ENCODE measurements at places on chromosomes 12 and 14.
A peak's percentile ranks its signal among the peaks of the same experiment; 100 is the strongest.

DNA sequence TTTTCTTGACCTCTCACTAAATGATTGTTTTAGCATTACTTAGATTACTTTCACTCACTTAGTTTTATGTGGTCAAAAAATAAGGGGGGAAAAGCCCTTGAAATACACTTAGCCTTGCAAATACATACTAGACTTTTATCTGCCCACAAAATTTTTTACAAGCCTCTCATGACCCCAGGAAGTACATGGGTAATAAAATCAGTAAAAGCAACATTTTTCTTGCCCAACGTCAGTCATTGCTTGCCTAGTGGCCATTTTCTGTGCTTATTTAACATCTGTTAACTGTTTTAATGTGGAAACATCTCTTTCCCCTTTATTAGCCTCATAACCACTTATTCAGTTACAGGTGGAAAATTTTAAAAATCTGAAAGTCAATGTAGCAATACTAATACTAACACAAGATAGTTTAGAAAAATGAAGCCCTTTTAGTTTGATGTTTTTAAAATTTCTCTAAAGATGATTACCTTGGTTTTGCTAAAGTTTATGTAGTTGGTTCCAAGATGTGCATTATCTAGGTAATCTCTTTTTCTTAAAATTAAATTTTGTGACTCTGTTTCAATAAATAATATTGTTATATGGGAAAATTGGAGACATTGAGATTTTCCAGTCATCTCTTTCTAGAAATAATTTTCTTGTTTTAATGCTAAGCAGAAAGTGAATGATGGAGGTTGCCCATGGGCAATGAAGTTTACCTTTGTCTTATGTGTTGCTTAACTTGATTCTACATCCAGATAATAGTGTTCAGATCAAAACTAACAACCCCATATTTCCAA, 175.5 kb downstream of the TMTC2 start:
- DNase-seq, result no peak

- no peak for DNase-seq
These were observed 357.1 kb upstream of the PDE3A start for GRCh38 chr12:20011200-20011599.

DNA sequence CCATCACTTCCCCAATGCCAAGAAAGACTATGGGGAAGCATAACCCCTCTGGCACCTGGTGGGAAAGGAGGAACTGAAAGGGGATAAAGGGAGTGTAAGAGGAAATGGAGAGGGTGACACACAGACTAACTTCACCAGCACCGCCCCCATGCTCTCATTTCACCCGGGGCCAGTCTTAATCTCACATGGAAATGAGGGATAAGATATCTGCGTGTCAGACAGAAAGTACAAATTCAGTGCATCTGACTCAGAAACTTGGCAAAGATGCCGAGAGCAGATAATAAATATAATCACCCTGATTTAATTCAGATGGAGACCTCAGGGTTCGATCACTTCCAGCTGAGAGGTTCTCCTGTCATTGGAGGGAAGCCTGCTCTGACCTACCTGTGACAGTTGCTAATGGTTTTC, 191.6 kb downstream of the DUSP6 start:
- no peak for DNase-seq

DNA sequence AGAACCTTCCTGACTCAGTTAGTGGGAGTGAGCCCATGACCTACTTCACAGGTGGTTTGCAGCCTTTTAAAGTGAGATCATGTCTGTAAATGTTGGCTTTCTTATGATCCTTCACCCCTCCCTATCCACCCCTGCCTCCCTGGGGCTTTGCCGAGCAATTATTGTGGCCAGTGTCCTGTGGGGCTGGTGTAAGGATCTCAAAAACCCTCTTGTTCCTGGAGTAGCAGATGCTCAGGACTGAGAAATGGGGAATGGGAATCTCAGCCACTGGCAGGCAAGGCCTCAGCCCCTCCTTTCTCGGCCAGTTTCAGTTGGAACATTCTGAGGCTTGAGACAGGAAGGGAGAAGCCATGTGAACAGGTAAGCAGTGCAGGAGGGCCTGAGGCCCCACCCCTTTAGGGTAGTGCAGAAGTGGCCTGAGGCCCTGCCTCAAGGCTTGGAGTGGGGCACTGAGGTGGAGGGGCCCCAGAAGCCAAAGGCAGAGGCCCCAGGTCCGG, 53.8 kb downstream of the PLEKHG3 start:
- no peak for DNase-seq

- DNase-seq, result no peak
These were observed 218.8 kb downstream of the KITLG start for GRCh38 chr12:88361493-88361892.

DNA sequence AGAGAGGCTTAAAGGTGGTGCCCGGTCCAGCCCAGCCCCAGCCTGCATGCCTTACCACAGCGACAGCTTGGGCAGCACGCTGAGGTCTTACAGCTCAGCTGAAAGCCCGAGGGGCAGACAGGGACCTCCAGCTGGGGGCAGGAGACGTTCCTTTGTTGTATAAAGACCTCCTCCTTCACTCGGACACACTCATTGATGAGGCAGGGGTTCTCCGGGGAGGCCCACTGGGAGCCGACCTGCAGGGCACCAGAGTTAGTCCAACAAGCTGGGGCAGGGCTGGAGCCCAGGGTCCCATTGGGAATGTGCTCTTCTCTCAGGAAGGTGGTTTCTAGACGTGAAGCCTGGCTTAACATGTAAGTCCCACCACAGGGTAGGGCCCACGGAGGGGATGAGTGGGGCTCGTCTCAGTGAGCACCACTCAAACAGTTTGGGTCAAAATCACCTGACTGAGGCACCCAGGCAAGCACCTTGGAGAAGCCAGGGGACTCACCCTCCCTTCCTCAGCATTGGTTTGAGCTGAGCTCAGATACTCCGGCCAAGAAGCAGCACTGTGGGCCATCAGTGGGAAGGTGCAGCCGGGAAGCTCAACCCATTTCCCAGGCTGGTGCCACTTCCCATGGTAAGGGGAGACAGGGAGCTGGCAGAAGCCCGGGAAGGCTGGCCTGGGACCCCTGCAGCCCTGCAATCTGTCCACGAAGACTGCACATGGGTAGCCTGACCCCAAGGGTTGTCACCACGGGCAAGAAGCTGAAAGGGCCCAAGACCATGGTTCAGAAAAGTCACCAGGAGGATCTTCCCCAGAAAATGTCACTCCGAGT, 24.3 kb upstream of the ANO2 start:
- no peak for DNase-seq

- DNase-seq, result no peak
These were observed 190.7 kb downstream of the DUSP6 start for GRCh38 chr12:89161557-89161956.

GRCh38 chr12:132364348-132364902, 35.0 kb upstream of the GALNT9 start:
- no peak for DNase-seq

DNA sequence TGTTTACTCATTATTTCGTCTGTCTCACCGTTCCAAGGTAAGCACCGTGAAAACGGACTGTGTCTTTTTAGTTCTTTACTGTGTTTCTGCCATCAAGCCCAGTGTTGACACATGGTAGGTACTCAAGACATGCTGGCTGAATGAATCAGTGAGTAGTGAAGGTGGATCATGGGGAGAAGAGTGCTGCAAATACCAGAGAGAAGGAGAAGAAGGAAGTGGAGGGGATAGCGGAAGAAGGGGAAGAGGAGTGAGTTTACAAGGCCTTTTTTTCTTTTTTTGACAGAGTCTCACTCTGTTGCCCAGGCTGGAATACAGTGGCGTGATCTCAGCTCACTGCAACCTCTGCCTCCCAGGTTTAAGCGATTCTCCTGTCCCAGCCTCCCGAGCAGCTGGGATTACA, 54.6 kb downstream of the ETV6 start:
- DNase-seq, result no peak

DNA sequence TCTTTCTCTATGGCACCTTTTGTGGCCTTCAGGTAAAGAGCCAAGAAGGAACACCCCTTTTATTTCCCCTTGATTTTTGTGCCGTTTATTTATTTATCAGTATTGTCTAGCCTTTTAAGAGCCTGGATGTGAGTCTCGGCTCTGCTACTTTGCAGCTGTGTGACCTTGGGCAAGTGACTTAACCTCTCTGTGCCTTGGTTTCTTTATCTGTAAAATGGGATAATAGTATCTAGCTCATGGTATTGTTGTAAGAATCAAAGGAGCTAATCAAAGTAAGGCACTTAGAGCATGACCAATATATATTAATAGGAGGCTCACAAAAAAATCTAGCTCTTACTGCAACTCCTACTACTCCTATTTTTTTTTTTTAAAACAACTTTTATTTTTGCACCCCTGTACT, 179.7 kb downstream of the CHST11 start:
- no peak for DNase-seq

- DNase-seq, result peak; percentile 39
These were observed 50.6 kb downstream of the LRCOL1 start for GRCh38 chr12:132559652-132560363.

DNA sequence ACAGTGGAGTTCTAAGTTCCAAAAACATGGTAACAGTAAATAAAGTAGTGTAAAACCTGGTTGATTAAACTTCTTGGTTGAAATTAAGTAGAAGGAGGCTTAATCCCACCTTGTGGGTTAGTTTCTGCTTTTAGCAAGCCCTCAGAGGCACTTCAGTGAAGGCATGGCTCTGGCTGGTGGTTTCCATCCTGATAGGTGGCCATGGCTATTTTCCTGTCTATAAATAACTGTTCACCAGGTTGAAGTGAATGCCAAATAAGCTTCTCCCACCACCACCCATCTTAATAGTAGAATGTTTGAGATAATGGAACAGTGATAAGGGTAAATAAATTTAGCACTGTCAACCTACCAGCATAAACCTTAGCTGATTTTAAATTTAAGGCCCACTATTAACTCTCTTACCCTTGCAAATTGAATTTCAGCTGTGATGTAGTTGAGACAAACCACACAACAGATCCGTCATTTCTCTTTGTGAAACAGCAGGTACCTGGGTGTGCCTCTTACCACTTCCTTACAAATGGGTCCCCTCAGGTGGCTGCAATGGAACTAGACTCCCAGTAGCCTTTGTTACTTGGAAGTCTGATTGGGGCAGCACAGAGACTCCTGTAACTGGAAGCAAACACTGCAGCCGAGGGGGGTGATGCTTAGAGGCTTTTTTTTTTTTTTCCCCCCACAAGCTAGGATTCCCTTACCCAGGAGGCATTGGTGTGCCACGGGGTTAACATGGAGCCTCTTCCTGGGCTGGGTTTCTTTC, 41.4 kb downstream of the DAAM1 start:
- no peak for DNase-seq

- DNase-seq, result no peak
These were observed 104.1 kb downstream of the EPS8 start for GRCh38 chr12:15684896-15685658.

DNA sequence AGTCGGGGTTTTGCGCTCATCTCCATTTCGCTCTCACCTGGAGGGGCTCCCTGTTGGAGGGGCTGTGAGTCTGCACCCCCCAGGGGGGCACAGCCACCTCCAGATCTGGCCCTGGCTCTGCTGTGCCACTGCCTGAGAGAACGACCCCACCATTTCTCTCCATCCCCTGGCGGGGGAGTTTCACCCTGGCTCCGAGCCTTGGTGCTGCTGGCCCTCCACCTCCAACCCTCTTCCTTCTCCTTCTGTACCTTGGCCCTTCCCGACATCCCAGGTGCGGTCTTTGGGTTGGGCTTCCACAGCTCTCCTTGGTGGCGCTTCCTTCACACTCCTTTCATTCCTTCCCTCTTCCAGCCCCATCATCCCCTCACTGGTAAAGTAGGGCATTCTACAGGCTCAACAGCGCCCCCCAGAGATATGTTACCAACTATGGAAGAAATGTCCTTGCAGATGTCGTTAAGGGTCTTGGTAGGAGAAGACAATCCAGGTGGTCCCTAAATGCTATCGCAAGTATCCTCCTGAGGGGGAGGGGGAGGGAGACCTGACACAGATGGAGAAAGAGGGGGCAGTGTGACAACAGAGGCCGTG, 16.3 kb downstream of the SERPINA1 start:
- DNase-seq, result no peak

- DNase-seq, result no peak
These were observed 10.6 kb downstream of the METAP2 start for GRCh38 chr12:95484524-95484923.

GRCh38 chr12:109266106-109266879, 42.8 kb downstream of the FOXN4 start:
- no peak for DNase-seq

DNA sequence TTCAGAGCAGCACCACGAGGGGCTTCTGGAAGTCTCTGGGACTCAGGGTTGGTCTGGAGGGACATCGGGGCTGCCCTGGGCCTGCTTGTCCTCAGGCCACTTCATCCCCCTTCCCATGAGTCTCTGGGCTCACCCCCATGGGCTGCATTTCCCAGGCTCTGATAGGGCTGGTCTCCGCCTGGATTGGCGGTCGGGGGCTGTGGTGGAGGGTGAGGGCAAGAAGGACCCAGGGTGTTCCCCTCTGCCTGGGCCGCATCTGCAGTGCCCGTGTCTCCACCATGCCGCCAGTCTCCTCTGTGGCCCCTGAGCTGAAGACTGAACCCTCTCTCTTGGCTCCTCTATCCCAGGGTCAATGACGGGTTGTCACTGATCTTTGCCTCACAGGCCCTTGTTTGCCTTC, 242.1 kb downstream of the ADGRD1 start:
- no peak for DNase-seq

DNA sequence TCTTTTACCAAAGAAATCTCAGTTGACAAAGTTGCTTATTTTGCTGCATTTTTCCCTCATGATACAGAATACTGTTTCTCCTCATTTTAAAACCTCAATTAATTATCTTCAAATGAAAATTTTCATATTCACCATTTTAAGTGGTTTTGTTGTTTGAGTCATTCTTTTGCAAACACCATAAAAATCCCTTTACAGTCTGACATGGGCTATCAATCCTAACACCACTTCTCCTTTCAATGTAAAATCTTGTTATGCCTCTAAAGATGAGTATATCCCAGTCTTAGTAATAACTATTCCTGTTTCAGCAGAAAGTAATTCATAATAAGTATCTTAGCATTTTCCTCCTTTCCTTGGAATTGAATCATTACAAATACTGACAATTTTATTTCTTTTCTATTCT, 192.2 kb downstream of the SYT1 start:
- DNase-seq, result no peak

DNA sequence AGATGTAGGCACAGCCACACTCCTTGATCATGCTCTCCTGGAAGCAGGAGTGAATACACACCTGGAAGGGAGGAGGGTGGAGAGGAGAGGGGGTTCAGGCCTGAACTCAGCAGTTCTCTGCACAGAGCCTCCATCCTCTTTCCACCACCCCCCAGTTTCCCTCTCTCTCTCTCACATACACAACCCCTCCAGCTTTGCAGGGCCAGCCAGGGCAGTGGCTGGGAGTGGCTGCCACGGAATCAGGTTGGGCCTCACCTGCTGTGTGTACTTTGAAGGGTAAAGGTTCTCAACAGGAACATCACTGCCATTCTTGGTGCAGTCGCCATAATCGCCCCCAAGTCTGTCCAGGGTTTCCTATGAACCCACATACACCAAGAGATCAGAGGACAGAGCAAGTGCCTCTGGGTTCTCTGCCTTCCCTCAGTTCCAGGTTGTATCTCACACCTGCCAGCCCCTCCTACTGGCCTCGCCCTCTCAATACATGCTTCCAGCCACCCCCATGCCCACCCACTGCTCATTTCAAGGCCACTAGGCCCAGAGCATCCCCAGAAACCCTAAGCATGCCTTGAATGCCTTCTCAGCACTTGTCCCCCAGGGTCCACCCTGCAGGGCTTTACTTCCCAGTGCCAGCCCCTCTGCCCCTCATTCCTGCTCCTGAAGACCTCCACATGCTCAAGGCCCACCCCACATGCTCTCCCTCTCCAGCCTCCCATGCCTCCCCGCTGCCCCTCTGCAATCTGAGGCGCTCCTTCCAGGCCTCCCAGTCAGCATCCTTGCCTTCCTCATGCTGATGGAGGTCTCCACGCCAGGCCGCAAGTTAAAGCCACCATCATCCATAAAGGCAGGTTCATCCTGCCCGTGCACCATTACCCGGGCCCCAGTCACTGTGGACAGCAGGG, 12.9 kb upstream of the TNFRSF1A start:
- no peak for DNase-seq
